ENCODE measurements at places on chromosomes 7 and 10.

- peak; percentile 79 for DNase-seq
Observed at GRCh38 chr7:102390697-102391484, 5.3 kb upstream of the PRKRIP1 start.

DNA sequence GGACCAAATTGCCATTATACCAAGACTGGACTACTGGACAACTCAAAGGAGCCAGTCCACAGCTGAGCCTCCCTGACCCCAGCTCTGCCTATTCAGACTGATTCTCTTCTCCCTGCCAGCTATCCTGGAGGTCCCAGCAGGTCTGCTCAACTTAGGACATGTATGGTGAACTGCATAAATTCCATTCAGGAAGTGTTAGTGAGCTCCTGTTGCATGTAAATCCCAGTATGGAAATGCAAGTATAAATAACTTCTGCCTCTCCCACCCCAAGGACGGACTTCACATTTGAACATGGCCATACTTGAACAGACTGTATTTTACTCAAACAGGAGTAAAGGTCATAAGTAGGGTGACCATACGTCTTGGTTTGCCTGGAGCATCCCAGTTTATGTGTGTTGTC is 128.4 kb downstream of the CHCHD3 start:
- no peak for DNase-seq

DNA sequence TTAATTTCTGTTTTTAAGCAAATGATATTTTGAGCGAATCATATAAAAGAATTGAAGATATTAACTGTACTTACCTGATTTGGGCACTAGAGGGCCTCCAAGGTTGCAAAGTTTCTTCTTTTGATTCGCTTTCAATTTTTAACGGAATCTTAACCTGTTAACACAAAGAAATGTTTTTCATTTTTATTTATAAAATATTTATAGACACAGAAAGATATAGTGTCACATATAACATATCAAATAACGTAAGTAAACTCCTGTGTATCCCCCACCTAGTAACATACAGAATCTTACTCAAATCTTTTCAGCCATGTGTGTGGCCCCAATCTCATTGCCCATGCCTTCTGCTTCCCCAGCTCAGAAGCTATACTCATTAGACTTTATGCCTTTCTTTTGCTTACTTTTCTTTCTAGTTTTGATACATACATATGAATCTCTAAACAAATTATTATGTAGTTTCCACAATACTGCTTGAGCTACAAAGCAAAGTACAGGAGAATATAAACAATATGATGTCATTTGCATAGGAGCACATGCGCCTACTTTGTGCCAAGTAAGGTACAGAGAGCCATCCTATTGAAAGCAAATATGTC is 49.5 kb upstream of the ZPBP start:
- DNase-seq: peak; percentile 55

DNA sequence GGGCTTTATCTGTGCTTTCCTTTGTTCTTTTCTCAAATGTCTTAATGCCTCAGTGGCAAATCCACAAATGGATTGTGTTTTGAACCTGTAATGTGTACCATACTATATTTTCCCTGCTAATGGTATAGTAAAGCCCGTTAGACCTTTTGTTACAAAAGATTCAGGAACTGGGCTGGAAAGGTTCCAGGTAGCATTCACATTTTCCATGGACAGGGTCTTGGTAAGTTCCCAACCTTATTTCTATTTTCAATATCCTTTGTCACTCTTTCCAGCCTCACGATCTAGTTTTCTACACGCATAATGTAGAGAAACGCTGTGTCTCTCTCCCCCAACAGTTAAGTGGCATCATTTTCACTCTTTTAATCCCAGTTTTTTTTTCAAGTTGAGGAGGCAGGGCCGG is 153.0 kb downstream of the PLCE1 start:
- no peak for DNase-seq

- DNase-seq: no peak
Observed at GRCh38 chr7:107327986-107328569, 141.8 kb upstream of the GPR22 start.

- DNase-seq: no peak
Observed at GRCh38 chr7:122746948-122747347, 44.2 kb upstream of the RNF148 start.

DNA sequence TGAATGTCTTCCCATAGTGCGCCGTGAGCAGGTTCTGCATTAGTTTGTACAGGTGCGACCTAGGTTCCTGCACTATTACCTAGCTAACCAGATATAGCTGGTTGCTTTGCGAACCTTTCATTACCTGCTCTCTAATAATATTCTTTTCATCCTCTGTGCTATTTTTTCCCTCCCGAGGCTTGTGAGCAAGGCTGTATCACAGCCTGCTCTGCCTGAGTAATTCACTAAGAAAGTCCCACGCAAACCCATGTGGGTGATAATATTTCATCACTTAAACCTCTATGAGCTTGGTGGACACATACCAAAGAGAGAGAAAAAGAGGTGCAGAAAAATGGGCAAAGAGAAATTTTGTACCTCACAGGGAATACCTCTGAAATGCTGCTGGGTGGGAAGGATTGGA is 8.4 kb downstream of the INHBA start:
- DNase-seq: no peak

- no peak for DNase-seq
Observed at GRCh38 chr7:45203459-45203858, 45.9 kb downstream of the RAMP3 start.

DNA sequence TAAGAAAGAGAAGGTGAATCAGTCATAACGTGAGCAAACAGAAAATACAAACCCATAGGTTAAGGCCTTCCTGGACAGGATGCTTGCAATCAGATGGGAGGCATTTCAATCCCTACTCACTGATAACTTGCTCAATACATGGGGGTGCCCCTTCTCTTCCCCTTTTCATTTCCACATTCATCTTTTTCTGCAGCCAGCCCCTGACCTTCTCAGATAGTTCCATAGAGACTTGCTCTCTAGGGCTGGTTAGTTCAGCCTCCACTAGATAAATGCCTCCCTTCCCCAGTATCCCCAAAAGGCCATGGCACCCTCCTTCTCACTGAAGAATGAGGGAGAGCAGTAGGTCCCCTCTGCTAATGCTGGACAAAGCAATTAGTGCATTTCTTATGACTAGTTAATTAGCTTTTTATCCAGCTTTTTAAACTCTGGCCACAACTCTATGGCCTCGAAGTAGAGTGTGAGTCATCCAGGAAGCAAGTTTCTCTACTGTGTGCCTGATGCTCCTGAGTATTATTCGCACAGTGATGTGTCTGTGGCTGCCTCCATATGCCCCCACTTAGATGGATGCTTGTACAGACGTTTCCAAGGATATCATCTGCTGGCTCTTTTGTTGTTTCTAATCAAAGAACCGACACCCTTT is 12.7 kb downstream of the CHN2 start:
- no peak for DNase-seq

DNA sequence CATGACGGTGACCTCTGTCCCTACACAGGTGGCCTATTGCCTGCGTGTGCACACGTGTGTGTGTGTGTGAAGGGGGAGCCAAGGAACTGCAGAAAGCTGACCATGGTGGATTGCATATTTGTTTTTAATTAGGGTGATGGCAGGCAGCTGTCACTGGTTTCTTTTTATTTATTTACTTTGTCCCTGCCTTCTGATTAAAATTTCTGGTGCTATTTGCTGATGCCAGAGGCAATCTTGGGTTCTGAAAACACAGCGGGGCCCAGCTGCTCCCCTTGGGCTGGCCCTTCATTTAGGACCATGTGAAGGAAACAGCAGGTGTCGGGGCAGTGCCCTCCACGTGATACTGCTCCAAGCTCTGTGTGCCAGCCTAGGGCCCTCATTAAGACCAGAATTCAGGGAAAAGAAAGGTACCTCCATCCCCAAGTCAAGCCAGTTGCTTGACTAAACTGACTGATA is 71.3 kb upstream of the PODXL start:
- DNase-seq: no peak

DNA sequence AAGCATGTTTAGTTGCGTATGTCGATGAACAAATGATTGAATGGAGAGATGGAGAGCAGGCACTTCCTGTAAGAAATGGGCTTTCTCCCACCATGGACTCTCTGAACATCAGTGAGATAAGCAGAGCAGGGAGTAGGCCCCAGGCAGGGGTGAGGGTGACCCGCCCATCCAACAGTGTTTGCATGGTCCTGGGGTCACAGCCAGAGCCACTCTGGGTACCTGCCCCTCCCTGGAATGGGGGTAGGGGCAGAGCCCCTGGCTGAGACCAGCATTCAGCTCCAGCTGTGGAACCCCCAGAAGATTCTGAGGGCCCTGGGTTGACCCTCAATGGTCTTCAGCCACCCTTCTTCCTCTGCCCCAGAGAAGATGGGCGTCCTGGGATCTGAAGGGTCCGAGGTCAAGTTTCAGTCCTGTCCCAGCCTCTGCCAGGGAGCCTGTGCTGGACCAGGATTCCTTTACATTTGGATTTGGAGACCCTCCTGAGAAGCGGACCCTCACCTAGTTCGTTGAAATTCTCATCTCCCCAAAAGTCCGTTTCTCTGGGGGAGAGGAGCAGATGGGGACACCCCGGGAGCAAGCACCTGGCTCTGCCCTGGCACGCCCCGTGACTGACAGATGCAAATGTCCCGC is 2.4 kb upstream of the FGF8 start:
- no peak for DNase-seq

DNA sequence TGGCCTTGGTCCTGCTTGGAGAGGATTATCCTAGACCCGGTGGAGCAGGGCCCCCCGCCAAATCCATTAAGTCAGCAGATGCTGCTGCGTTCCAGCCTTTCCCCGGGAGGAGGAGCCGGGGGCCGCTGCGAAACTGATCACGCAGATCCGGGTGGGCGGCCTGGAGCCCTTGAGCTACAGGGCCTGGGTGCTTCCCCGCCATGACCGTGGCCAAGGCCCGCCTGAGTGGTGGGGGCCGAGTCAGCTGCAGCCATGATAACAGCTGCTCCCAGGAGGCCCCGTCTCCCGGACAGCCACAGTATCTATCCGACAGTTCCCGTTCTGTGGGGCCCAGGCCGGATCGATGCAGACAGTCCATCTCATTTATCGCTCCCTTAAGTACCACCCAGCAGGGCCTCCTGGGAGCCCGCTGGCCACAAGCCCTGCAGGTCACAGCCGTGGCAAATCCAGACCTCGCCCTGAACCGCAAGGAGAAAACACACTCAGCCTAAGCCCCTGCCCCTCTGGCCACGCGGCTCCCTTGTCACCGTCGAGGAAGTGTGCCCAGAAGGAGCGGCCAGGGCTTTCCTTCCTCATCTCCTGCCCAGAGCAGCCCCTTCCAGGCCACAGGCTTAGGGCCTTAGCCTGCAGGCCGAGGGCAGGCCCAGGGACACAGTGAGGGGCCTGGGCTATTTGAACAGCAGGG is 34.4 kb upstream of the SLC29A4 start:
- no peak for DNase-seq

DNA sequence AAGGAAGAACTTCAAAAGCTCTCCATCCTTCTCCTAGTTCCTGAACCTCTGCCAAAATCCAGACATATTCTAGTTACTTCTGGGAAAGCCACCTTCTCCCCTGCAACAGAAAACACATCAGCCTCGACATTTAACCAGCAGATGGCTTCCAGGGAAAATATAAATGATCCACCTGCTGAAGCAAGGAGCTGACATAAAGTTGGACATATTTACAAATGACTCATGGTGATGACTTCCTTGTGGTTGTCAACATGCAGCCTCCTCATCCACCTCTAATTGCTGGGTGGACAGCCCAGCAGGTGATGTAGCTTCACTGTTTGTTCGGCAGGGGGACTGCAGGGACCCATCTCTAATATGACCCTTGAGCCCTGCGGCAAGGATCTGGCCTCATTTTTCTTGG is 266.0 kb downstream of the C7orf25 start:
- no peak for DNase-seq

DNA sequence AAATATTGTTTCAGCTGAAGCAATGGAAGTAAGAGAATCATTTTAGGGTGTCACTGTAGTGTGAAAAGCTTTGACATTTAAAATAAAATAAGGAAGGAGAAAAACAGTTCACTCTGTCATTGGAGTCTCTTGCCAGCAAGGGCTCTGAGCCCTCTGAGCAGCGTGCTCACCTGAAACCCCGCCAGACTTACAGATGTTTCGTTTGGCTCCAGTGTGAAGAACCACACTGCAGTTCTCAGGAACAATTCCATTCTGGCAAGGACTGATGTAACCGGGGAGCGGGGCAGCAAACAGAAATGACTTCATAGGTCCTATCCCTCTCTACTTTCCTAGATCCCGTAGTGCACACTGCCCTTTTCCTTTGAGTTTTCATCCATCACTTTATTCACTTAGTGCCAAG is 164.3 kb downstream of the CELF2 start:
- DNase-seq: no peak

DNA sequence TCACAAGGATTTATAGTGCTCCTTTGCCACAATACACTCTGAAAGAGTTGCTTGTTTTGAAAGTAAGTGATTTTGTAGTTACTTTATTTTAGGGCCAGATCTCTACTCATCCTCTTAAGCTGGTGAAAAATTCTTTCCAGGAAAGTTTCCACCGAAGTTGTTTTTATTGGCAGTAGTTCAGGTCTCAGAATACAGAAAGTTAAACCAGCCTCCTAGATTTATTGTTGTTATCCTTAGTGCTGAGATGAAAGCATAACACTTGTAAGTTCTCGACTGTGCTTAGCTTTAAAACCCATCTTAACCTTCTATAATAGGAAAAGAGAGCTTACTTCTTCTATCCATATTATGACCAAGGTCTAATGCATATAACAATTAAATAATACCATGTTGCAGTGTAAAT is 5.5 kb downstream of the AP3M1 start:
- no peak for DNase-seq

DNA sequence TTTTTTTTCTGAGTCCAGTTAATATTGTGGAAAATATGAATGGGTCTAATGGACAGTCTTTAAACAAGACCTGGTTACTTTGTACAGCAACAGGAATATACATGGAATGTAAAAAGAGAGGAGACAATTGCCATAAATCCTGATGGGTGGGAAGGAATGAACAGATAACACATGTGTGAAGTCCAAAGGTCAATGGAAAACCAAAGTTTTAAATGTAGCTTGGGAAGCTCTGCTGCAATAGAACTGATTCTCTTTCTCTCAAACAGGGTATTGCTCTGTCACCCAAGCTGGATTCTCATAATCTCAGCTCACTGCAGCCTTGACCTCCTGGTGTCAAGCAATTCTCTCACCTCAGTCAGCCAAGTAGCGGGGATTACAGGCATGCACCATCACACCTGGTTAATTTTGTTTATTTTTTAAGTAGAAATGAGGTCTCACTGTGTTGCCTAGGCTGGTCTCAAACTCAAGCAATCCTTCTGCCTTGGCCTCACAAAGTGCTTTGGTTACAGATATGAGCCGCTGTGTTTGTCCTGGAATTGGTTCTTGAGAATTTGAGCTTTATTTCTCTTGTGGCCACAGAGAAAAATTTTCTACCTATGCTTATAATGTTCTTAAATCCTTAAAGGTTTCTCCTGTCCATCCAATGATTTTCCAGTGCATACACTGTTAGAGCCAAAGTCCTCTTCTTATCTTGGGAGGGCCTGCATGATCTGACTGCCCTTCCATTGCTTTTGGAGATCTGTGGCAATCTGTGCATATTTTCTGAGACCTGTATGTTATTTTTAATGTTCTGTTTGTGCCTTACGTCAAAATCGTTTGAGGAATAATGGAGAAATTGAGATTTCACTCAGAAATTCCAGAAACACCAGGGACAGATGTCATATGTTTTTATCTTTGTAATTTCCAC is 30.7 kb upstream of the ZNF92 start:
- DNase-seq: no peak

All from activated naive CD4-positive, alpha-beta T cell treated with anti-CD3 and anti-CD28 coated beads, Interleukin-2, amount 10 ng/mL, durations not matched to agents 7 days and 5 days (primary cell).